ENCODE measurements at places on chromosomes 7 and 10.

DNA sequence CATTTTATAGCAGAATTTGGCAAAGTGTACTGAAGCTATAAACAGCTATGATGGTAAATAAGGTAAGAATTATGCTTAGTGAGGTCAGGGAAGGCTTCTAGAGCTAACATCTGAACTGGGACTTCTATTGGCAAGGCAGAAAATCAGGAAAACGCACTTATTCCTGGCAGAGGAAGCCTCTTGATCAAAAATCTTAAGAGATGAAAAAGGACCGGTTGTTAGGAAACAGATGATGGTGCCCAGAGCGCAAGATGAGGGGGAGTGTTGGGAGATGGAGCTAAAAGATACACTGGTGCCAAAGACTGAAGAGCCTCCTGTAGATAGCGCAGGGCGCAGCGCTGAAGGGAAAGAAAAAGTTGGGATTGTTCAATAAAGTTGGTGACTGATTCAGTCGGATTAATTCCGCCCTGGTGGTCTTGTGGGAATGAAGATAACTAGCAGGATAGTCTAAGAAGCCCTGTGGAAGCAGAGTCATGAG is 550 bp upstream of the CALU start:
- DNase-seq, result no peak

DNA sequence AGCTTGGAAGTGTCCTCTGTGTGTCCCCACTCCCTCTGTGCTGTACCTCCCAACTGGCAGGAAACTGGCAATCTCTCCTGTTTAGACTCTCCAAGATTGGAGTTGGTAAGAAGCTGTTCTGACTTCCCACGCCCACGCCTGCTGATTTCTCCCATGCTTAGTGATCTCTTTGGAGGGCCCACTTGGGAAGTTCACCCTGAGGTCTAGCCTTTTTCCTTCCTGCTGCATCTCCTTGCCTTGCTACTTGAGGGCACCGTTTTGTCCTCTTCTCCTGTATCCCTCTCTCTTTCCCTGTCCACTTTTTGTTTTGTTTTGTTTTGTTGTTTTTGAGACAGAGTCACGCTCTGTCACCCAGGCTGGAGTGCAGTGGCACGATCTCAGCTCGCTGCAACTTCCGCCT is 35.4 kb downstream of the ZAN start:
- no peak for DNase-seq

- no peak for DNase-seq
Observed at GRCh38 chr10:55051515-55051914, 250.5 kb upstream of the PCDH15 start.

DNA sequence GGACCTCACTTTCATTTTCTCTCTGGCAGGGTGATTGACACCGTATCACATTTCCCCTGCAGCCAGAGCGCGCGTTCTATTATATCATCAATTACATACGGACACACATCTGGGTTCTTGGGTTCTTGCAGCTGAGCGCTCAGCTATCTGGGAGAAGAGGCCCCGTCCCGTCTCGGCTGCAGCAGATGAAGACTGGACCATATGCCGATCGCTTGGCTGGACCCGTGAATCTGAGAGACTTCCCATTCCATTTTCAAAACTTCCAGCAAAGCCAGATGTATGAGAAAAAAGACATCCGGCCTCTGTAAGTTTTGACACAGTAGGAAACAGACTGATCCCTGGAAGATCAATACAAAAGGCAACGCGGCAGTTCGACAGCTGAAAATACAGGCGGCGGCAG is 99.8 kb downstream of the JCAD start:
- no peak for DNase-seq

DNA sequence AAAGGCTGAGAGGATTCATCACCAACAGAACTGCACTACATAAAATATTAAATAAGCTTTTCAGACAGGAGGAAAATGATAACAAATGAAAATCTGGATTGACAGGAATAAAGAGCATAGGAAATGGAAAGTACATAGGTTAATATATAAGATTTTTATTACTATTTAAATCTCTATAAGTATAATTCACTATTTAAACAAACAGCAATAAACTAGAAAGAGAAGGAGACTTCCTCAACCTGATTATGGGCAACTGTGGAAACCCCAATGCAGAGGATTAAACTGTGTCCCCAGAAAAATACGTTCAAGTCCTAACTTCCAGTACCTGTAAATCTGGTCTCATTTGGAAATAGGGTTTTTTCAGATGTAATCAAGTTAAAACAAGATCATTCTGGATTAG is 14.8 kb upstream of the ASL start:
- DNase-seq, result no peak

- no peak for DNase-seq
Observed at GRCh38 chr10:1860351-1860750, 123.0 kb upstream of the ADARB2 start.

DNA sequence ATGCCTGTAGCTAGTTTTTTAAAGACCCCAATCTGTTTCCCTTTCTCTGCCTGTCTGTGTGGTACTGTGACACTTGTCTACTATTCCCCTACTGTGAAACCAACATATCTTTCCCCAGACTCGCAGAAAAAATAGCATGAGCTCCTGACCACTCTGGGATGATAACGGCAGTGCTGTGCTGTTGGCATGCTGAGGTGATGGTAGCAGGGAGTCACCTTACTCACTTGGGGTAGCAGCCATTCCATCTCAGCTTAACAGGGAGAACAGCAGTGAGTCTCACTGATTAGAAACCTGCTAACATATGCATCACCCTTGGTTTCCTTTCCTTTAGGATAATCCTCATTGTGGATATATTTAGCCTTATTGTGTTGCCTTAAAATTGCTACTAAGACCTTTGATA is 469.6 kb upstream of the FZD8 start:
- no peak for DNase-seq

GRCh38 chr10:84292502-84292901 is 35.9 kb upstream of the CCSER2 start:
- DNase-seq, result no peak

DNA sequence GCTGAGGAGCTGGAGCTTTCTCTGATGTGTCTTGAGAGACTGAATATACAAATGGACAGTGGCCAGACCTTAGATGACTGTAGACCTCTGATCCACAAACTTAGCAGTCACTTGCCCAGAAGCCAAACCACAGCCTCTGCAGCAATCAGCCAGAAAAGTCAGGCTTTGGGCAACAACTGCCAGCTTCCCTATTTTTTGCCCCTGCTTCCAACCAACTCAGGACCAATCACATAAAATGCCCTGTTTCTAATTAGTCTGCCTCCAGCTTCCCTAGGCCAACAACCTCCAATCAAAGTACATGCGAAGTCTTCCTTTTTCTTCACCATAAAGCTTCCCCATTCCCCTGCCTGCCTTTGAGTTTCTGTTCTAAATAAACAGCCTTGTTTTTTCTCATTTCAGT is 37.8 kb upstream of the CACUL1 start:
- DNase-seq, result no peak

- no peak for DNase-seq
Observed at GRCh38 chr7:80637454-80637853, 988 bp upstream of the CD36 start.

DNA sequence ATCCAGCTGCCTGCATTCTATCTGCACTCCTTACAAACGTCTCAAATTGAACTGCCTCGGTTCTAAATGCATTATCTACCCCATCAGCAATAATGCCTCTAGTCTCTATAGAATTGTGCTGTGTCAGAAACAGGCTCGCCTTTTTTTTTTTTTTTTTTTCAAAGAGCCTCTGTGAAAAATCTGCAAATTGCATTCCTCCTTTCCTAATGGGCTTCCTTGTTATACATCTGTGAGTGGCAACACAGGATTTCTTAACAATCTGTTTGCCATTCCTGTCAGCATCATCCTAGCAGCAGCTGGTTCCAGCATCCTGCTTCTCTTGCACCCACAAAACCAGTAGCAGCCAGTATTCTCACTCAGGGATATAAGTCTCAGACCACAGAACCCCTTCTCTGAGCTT is 413.5 kb upstream of the SEMA3D start:
- no peak for DNase-seq

DNA sequence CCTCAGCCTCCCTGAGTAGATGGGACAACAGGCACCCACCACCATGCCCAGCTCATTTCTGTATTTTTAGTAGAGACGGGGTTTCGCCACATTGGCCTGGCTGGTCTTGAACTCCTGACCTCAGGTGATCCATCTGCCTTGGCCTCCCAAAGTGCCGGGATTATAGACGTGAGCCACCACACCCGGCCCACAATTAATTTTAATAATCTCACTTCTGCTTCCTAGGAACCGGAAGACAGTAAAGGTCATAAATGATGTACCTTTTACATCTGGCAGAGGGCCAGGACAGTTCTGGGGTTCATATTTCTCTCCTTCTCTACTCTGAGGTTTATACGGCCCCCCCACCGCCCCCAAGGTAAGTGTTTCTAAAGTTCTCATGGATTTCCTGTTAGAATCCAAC is 31.2 kb upstream of the AOAH start:
- no peak for DNase-seq

- DNase-seq, result no peak
Observed at GRCh38 chr7:111198255-111198654, 107.3 kb downstream of the LRRN3 start.

DNA sequence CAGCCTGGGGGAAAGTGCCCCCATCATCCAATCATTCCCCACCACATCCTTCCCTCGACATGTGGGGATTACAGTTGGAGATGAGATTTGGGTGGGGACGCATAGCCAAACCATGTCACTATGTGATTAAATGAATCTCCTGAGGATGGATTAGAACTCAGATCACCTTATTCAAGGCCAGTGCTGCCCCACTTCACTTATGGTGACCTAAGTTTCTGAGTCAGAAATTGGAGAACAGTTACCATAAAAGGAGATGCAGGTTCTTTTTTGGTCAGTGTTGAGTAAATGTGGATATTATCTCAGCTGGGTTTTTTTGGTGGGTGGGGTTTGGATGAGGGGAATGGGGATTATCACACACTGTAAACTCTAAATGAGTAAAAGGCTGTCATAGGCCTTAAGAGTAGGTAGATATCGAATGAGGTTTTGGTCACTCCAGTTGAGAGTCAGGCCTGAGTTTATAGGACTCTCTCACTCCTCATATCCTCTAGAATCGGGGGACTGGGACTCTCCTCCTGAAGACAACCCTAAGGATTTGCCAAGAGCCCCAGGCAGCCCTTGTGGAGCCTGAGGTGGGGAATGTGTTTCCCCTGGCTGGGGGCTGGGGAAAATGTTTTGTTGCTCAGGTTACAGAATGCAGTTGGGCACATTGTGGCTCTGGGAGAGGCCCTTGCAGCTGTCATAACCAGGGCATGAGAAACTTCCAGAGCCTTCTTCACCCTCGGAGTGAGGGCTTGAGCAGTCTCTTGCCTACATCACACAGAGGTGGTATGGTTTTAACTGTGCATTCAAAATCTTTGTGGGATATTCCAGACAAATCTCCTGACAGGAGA is 213.0 kb downstream of the BAMBI start:
- no peak for DNase-seq

DNA sequence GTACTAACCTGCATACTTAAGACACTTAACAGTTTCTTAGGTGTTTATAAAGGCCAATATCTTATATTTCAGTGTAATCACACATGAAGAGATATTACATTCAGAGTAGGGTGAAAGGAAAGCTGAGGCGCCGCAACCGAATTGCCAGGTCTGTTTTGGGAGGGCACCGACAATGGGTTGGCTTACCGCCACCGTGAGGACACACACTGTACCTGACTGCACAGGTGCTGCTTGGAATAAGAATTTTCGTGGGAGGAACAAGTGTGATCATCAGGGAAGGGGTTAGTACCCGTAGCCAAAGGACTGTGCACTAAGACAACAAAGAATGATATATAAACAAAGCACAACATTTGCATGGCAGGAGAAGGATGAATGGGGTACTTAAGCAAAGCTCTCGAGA is 591.8 kb downstream of the SUGCT start:
- no peak for DNase-seq

GRCh38 chr7:72217151-72217550 is 195.0 kb downstream of the CALN1 start:
- no peak for DNase-seq

DNA sequence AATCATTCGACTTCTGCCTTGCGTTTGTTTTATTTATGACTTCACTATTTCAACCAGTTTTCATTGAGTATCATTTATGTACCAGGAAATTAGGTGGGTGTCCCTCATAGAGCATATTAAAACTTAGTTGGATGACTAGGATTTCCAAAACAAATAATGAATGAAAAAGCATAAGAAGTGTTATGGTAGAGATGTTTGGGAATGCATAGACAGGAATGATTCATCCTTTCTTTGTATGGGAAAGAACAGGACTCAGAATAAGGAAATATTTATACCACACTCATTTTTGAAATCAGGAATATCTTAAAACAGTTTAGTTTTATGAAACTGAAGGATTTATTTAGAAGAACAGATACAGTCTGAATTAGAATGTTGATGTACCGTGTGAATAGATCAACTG is 315.7 kb downstream of the EXOC4 start:
- no peak for DNase-seq
